ENCODE measurements at places on chromosomes 3 and 15.
A peak's percentile ranks its signal among the peaks of the same experiment; 100 is the strongest.

DNA sequence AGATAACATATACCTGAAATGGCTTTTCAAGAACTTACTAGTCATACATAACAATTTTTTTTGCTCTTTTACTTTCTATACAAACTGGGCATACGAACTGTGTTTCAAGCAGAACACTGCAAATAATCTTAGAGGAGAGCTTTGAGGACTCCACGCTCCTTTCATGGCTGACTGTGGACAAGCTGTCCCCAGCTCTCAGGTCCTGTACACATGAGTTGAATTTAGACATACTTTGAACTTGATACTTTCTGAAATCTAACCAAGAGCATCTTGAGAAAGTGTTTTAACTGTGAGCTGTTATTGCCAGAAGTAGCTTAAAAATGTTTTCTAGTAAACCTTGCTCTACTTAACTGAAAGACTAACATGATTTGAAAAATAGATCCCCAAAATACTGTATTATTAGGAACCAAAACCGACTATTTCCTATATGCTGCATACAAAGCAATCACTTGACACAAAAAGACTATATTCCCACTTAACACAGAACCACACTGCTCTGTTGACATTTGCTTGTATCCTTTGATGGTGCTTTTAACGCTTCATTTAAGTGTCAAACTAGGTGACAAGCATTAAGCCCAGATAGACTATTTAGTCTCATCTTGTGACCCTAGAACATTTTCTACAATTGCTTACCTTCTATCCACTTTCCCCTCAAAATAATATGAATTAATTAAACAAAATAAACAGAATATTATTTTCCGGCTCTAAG, 755.8 kb downstream of the ROBO1 start:
- no peak for DNase-seq
- no peaks in the 10 kb centered on the region for H3K27me3 ChIP-seq
- H3K4me3 ChIP-seq, result no peak overlapping the region
- H3K4me1 ChIP-seq, result peaks cover 14% of the 10 kb centered on the region

GRCh38 chr15:49916998-49917397, 202.0 kb downstream of the ATP8B4 start:
- no peaks in the 10 kb centered on the region for H3K4me1 ChIP-seq
- no peak overlapping the region for H3K4me3 ChIP-seq
- no peaks in the 10 kb centered on the region for H3K27me3 ChIP-seq
- no peak overlapping the region for H3K27ac ChIP-seq
- H3K36me3 ChIP-seq, result no peaks in the 10 kb centered on the region
- DNase-seq, result no peak

GRCh38 chr3:195895078-195895860, 13.1 kb downstream of the TNK2 start:
- H3K36me3 ChIP-seq, result peaks cover 9% of the 10 kb centered on the region
- no peaks in the 10 kb centered on the region for H3K27me3 ChIP-seq

GRCh38 chr3:150544726-150545125, 1.6 kb downstream of the SERP1 start:
- peaks cover 6% of the 10 kb centered on the region for H3K36me3 ChIP-seq
- H3K27me3 ChIP-seq, result no peaks in the 10 kb centered on the region
- peaks cover 23% of the 10 kb centered on the region for H3K4me1 ChIP-seq
- peak overlapping the region; percentile 98 for H3K4me3 ChIP-seq
- peak overlapping the region; percentile 99 for H3K27ac ChIP-seq
- no peak for DNase-seq
